ENCODE measurements at places on chromosomes 4 and X.

- DNase-seq = no peak
Measured at GRCh38 chrX:82912382-82912781, 595.7 kb upstream of the POU3F4 start.

DNA sequence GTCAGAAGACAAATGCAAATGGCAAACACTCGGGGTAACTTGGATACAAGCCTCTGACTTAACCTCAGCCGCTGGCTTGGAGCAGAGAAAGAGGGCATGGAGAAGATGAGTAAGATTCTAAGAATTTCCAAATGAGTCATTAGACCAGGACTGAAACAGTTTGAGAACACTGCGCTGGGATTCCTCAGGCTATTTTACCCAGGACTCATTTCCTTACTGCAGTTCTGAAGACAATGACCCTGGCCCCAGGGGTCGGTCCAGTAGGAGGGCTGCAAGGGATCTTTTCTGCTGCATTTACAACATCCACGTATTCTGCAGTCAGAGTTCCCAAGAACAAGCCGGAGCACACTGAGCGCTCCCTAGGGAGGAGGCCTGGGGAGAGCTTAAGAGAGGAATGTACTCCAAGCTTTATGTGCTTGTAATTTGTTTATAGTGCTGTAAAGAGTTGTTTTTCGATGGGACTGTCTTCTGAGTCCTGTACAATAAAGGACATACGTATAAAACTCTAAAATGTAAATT is 27.3 kb upstream of the SORBS2 start:
- no peak for DNase-seq

DNA sequence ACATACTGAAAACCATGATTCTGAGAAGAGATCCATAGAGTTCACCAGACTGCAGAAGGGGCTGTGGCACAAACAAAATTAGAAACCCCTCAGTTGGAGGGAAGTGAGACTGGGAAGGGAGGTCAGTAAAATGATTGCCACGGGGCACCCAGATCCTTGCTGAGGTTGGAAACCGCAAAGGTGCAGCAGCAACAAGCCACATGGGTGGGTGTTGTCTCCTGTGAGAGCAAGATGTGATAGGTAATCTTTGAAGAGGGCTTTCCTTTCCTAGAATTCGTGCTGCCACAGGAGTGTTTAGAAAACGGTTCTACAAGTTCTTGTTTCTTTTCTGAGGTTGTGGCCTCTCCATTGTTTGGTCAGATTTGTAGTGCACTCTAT is 85.5 kb downstream of the NFKB1 start:
- no peak for DNase-seq

DNA sequence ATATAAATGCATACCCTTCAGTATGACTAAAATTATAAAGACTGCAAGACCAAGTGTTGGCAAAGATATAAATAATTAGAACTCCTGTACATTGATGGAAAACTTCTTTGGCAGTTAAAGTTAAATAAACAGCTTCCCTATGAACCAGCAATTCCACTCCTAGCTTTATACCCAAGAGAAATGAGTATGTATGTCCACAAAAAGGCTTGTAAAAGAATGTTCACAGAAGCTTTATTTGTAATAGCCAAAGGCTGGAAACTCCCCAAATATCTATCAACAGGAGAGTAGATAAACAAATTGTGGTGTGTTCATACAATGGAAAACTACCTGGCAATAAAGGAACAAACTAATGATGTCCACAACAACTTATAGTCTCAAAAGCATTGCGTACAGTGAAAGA is 184.8 kb downstream of the AMELX start:
- DNase-seq = no peak

DNA sequence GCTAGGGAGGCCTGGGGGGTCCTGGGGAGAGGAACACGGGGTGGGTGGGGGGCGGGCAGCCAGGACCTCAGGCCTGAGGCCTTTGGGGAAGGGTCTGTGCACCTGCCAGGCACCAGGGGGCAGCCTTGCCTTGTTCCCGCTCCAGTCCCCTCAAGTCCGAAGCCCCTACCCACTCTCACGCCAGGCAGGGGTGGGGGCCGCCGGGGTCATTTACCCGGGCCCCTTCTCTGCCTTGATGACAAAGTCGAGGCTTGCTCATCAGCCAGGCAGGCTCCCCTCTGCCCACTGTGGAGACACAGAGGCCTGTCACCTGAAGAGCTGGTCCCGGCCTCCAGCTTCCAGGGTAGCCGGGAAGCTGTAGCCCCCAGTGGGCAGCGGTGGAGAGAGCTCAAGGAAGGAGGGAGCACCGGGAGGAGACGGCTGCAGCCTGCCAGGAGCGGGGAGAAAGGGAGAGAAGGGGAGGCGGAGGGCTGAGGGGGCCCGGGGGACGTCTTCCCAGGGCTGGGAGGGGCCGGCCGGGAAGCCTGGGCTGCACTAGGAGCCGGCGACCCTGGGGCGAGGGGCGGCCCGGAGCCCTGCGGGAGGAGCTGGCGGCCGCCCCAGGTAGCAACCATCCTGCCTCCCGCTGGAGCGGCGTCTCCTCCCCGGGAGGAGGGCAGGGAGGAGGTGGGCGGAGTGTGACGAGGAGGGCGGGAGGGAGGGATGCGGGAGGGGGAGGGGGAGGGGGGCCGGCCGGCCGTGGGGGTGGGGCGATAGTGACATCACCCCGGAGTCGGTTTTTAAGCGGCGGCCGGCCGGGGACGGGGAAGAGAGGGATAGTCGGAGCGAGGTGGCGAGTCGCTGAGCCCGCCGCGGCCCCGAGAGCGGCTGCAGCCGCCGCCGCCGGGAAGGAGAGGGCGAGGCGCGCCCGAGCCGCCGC is at the start of gene SLC6A8:
Gene SLC6A8 (plus strand): TSS at position 806 of the 919 bp plus-strand sequence. CDS start 649 bp downstream, outside the sequence.
- DNase-seq = no peak

GRCh38 chr4:159019356-159019755 is 83.5 kb upstream of the RAPGEF2 start:
- DNase-seq = no peak

GRCh38 chr4:26787461-26788340 is 72.9 kb upstream of the STIM2 start:
- DNase-seq = no peak

- no peak for DNase-seq
Measured at GRCh38 chr4:57945298-57945697, 835.1 kb upstream of the IGFBP7 start.

- DNase-seq = no peak
Measured at GRCh38 chr4:138935-139334, 14.6 kb downstream of the ZNF718 start.

DNA sequence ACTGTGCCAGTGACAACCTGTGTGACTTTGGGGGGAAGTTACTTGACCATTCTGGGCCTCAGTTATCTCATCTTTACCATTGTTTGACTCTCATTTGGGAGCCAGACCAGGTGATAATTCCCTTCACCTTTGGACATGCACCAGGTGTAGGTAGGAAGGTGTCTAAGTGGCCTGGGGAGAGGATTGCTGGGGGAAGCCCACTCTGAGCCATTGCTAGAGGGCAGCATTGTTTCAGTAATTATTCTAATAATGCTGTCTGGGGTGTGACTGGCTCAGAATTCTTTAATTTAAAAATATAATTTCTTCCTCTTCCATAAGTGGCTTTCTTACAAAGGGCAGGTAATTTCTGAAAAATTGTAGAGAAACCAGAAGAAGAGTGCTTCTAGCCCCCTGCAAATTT is 104.3 kb downstream of the RTL9 start:
- DNase-seq = no peak

DNA sequence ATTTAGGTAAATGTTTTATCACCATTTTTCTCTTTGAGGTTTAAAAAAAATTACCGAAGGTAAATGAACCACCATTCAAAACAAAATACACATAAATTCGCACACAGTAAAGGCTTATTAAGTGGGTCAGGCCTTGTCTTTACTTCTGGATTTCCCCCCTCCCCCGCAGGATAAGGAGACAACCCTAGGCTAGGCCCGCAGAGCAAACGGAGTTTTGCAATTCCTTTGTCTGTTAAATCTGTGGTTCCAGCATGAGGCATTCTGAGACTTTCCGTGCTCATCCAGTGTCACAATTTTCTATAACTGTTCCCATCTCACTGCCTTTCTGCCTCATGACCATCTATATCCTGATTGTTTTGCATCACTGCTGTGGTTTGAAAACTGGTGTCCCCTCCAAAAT is 307.4 kb downstream of the DCHS2 start:
- DNase-seq = no peak

Data from KG1 (cell line).